Progenitor cell of endocrine pancreas (in vitro differentiated cells): ENCODE measurements at places on chromosomes 11 and 22. TPM values are rescaled to one million over a fixed set of nuclear protein-coding genes. Genes with fewer than 3 reads are reported as not detected.
A peak's percentile ranks its signal among the peaks of the same experiment; 100 is the strongest.

DNA sequence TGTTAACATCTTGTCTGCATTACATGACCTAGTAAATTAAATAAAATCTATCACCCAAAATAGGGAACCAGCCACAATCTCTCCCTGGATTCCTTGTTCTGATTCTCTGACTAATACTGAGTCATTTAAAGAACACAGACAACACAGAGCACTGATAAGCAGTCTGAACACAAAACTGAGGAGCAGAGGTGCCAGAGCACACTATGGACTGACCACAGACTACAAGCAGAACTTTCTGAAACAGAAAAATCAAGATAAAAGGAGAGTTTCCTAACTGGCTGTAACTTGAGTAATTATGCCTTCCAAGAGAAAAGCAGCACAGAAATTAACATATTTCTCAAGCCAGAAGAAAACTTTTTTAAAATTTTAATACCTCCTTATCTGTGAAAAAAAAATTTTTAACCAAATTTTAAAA, 128.8 kb downstream of the SGSM3 start:
- no peak for DNase-seq

GRCh38 chr22:42343121-42343454, 72.6 kb upstream of the TCF20 start:
- no peak for DNase-seq

DNA sequence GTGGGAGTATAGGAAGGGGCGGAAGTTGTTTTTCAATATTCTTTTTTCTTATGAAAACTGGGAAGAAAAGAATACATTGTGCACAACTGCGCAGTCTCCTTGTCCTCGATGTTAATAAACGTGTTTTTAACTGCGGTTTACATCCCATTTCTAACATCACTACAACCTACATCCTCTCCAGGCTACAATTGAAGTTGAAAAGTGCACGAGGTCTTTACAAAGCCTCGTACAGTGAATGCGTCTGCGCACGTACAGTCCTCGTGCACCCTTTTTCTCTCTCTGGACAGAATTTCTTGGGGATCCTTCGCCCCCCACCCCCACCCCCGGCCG, 102.4 kb downstream of the WT1 start:
- DNase-seq = no peak

DNA sequence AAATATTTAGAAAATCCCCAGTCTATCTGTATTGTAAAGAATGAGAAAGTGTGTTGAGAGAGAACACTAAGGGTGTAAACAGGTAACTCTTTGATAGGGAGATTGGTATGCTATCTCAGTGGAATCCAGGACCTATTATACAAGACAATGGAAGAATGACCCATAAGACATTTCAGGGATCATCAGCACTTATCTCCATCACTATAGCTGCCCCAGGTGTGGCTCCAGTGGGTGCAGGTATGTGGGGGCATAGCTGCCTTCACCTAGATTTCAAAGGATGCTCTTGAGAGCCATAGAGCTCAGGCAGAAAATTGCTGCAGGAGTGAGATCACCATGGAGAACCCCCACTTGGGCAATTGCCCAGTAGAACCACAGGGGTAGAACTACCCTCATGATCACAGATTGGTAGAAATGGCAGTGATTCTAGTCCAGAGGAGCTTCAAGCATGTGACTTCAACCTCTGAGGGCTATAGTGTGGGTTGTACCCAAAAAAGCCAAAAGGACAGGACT, 252.3 kb upstream of the TBCEL start:
- DNase-seq = no peak

GRCh38 chr11:130614591-130614990, 166.1 kb downstream of the ADAMTS15 start:
- DNase-seq = no peak

GRCh38 chr11:43419460-43419859, 60.7 kb downstream of the TTC17 start:
- DNase-seq = no peak

DEPDC7 gene
- 1.7 and 2.1 TPM in 2 replicates for total RNA-seq

CD3E gene
- total RNA-seq = not detected in 2 replicates

CRYBB2 gene
- 0.81 TPM in 1 of 2 replicates, not detected in the other for total RNA-seq

- no peak for DNase-seq
These were observed 4.6 kb upstream of the MUC6 start for GRCh38 chr11:1041149-1041467.

- DNase-seq = no peak
These were observed 109.1 kb upstream of the TIMP3 start for GRCh38 chr22:32692371-32692770.

GRCh38 chr11:34586488-34587281, 34.2 kb upstream of the EHF start:
- DNase-seq = no peak

DNA sequence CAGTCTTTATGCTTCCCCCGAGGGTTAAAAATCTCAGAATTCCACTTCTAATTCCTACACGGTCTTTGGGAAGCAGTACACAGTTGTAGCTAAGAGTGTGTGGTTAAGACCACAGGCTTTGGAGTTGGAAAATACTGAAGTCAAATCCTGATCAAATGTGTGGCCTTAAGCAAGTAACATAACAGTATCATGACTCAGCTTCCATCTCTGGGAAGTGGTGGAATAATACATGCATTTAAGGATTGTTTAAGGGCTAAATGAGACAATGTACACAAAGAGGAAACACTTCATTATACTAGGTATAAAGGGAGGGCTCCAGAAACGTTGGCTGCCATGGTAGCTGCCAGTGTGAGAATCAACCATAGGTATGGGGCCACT, 71.5 kb downstream of the FAT3 start:
- DNase-seq = no peak

DNA sequence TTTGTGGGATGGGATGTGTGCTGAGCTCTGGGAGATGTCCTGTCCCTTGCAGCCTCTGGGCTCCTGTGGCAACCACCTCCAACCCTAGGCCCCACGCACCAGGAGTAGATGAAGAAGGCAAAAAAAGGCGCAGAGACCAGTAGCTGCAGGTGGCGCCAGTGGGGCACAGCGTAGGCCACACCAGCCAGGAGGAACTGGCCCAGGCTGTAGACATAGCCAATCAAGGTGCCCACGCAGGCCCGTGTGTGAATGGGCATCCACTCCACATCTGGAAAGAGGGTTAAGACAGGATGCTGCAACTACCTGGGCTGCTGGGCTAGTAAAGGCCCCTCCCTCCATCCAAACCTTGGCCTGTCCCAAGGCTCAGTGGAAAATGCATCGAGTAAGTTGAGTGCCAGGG, 3.0 kb downstream of the SLC22A6 start:
- no peak for DNase-seq

DNA sequence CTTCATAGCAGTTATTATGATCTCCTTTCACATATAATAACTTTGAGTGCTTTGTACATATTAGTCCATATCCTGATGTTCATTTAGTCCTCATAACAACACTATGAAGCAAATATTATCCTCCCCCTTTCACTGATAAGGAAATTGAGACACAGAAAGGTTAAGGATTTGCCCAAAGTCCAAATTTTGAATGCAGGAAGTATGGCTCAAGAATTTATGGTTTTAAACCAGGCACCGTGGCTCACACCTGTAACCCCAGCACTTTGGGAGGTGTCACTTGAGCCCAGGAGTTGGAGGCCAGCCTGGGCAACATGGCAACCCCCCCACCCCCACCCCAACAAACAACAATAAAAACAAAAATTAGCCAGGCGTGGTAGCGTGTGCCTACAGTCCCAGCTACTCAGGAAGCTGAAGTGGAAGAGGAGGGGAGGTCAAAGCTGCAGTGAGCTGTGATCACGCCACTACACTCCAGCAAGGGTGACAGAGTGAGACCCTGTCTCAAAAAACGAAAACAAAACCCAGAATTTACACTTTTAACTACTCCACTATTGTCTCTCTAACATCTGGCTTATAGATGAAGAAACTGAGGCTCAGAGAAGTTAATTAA, 8.6 kb downstream of the CCDC34 start:
- DNase-seq = no peak

DNA sequence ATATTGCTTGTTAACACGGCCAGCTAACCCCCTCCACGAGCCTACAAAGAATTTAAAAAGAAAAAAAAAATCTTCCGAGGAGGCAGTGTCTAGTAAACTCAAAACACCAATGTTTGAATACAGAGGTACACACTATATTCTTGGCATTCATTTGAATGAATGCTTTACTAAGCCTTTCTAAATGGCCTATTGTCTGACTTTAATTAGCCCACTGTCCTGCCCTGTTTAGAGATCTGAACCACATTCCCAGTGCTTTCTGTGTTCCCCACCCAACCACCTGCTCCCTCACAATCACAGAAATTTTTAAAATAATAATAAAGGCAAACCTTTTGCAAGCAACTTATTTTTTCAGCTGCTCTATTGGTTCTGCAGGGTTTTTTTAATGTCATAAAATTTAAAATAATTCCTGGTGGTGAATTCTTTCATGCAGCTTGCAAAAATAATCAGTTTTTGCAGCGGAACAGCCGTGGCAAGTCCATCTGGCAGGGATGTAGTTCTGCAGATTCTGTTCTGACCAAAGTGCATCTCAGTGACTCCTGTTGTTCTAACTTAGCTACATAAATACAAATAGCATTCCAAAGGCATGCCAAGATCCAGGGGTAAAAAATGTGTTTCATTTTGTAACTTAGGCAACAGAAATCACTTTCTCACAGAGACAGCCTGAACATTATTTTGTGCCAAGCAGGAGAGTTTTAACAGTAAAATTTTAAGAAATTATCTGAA, 23.8 kb downstream of the POU2AF2 start:
- DNase-seq = no peak

DNA sequence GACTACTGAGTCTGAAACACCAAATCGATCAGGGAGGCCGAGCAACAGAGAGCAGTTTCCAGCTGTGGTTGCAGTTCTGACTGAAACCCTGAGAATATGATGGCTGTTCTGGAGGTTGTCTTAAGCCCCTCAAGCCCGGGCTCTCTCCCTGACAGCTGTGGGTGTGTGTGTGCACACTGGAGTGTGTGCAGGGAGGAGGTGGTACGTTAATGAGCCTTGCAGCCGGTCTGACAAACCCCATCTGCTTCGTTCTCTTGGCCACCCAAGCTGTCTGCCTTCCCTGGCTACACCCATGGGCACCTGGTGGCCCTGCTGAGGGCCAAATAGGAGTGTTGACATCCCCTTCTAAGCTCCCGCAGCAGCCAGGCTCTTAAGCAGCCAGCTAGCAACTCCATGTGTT, 189.8 kb downstream of the KIRREL3 start:
- no peak for DNase-seq

GRCh38 chr11:105324156-105324555, 184.6 kb upstream of the CARD18 start:
- no peak for DNase-seq

MMP1 gene
- 0.24 and 1.3 TPM in 2 replicates for total RNA-seq

- DNase-seq = no peak
These were observed 59.6 kb downstream of the ST3GAL4 start for GRCh38 chr11:126415128-126415527.

ETS1 gene
- total RNA-seq = 3.0 and 5.2 TPM in 2 replicates

GRCh38 chr11:1204381-1205101, 18.3 kb upstream of the MUC5B start:
- DNase-seq = peak; percentile 7

SYT12 gene
- 0.20 and 0.22 TPM in 2 replicates for total RNA-seq

DNA sequence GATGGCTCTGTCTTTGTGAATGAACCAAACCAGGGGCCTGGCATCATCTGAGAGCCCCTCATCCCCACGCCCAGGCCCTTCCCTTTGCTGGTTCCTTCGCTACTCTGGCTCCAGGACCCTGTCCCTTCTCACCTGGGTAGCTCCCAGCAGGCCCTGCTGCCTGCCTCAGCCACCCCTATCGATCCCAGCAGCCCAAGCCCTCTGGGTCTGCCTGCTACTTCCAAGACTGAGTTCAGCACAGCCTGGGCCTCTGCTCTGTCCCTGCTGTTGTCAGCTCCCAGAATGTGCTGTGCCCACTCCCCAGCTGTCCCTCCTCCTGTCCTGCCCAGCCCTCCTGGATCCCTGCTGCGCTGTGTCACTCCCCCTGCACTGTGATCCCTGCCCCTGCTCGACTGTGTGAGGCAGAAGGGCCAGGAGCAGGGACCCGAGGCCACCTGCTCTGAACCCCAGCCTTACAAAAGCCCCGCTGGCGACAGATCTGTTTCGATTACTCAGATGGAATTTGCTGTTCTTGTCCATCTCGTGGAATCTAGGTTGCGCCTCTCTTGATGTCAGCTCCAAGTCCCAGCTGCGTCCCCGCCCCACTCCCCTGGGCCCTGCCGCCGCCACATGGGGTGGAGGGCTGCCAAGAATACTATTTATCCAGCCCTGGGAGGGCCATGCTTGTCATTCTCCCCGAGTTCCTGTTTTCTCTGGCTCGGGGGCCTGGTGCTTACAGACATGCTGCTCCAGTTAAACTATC, 13.0 kb downstream of the MRPL21 start:
- DNase-seq = no peak

DNA sequence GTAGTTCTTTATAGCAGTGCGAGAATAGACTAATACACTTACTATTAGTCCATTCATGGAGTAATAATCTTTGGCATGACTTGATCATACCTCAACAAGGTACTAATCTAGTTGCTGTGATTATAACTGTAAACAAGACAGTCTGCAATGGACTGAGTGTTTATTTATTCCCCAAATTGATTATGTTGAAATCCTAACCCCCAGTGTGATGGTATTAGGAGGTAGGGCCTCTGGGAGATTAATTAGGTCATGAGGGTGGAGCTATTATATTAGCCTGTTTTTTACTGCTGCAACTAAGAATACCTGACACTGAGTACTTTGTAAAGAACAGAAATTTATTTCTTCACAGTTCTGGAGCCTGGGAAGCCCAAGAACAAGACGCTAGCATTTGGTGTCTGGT, 30.9 kb upstream of the CSNK2A3 start:
- DNase-seq = no peak
